ENCODE measurements at places on chromosomes 1 and 21. TPM values are rescaled to one million over a fixed set of nuclear protein-coding genes. Genes with fewer than 3 reads are reported as not detected.

Gene GADD45A
- total RNA-seq, result 34.9 TPM

Gene S100A9
- total RNA-seq, result 0.51 TPM

Gene GJA9
- not detected for total RNA-seq

Gene KCNT2
- total RNA-seq, result 0.17 TPM

Gene CAMTA1
- 58.4 TPM for total RNA-seq

Gene OR10J1
- total RNA-seq, result not detected

Gene LYPD8
- total RNA-seq, result 0.23 TPM

Gene VAV3
- 63.2 TPM for total RNA-seq

Gene MARK1
- total RNA-seq, result 2.3 TPM

Gene SLAMF9
- total RNA-seq, result not detected

Gene GNAT2
- total RNA-seq, result not detected

Gene HES3
- not detected for total RNA-seq

Gene TTLL7
- total RNA-seq, result 2.2 TPM

Gene RGS16
- 1.2 TPM for total RNA-seq

Gene TLCD4
- total RNA-seq, result 0.34 TPM

Gene FAM151A
- not detected for total RNA-seq

Gene ZNF683
- not detected for total RNA-seq

Gene S100A10
- 239 TPM for total RNA-seq

Gene VSIG8
- total RNA-seq, result 0.09 TPM

Gene TXNIP
- 151 TPM for total RNA-seq

Gene DCST1
- not detected for total RNA-seq
